CD4-positive, alpha-beta T cell treated with Interleukin-6 for 4 hours (primary cell): ENCODE measurements at places on chromosomes 4 and X.
A peak's percentile ranks its signal among the peaks of the same experiment; 100 is the strongest.

GRCh38 chr4:8329560-8329858, 60.0 kb downstream of the HTRA3 start:
- DNase-seq: no peak

GRCh38 chr4:190121759-190122158, 51.8 kb upstream of the DUX4 start:
- no peak for DNase-seq

- DNase-seq: no peak
Observed at GRCh38 chrX:117982694-117983392, 133.8 kb downstream of the KLHL13 start.

DNA sequence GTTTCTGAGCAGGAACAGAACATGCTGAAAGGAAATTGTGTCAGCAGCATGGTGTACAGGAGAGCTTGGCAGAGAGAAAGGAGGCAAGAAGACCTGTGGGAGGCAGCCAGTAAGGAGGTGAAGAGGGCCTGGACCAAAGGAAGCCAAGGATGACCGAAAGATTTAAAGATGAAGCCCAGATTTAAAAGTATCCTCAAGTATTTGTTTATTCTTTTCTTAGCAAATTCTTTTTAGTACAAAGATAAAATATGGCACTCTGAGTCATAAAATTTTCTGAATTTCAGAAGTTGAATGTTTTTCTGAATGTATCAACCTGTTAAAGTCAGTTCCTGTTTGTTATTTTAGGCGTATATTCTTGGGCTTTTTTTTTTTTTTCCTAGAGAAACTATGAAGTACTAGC, 3.5 kb downstream of the PKD2 start:
- DNase-seq: no peak

- peak; percentile 57 for DNase-seq
Observed at GRCh38 chrX:65723706-65724105, 56.3 kb downstream of the MSN start.

- DNase-seq: no peak
Observed at GRCh38 chr4:42483426-42484379, 86.4 kb downstream of the SHISA3 start.

- no peak for DNase-seq
Observed at GRCh38 chr4:84855774-84856173, 110.7 kb downstream of the WDFY3 start.

DNA sequence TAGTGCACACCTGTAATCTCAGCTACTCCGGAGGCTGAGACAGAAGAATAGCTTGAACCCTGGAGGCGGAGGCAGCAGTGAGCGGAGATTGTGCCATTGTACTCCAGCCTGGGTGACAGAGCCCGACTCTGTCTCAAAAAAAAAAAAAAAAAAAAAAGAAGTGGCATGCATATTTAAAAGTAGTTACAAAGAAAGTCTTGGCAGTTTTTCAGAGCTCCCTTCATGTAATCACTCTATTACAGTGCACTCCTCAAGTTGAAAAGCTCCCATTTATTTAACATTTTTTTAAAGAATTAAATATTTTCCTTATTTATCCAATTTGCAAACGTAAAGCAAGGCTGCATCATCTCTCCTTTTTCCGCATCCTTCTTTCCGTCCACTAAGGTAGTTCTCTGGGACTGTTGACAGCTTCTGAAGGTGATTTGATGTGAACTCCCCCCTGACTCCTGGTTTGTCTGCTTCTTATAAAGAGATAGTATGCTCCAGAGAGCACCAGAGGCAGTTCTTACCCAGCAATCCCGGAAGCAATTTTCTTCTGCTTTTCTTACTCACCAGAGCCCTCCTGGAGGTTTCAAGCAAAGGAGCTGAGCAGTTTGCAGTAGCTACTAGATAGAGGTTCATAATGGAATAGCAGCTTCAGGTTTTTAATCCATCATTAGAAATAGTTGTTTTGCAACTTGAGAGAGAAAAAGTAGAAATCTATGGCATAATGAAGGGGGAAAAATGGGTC, 151.0 kb downstream of the PALLD start:
- DNase-seq: no peak

DNA sequence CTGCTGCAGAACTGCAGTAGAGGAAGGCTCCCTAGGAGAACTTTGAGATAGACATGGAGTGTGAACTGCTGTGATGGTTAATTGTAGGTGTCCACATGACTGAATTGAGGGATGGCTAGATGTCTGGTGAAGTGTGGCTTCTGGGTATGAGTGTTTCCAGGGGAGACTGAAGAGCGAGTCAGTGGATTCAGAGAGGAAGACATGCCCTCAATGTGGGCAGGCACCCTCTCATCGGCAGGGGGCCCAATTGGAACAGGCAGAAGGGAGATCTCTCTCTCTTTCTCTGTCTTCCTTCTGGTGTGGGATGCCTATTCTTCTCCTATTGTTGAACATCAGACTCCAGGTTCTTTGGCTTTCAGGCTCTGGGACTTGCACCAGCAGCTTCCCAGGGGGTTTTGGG, 304.7 kb upstream of the GATB start:
- peak; percentile 55 for DNase-seq

DNA sequence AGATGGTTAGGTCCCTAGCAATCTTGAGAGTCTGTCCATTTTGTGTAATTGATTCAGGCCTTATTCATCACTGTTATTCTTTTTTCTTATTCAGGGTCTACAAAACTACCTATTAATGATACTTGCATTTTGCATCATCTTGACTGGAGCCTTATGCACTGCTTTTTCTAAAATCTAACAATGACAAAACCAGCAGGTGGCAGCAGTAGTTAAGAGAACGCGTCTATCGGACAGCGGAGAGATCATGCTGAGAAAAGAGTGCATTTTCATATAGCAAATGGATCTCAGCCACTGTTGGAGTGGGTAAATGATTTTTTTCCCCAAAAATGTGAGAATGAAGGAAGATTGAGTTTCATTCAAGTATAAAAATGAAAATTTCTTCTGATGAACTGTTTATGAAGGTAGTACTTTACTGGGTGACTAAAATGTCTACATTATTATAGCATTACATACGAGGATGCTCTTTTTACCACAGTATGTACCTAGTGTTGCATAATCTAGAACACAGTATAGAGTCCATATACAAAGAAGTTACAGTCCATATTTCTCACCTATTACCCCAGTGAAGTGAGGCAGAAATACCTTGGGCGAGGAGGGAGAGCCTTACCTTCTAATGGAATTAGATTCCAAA, 43.2 kb downstream of the TMEM144 start:
- peak; percentile 31 for DNase-seq

DNA sequence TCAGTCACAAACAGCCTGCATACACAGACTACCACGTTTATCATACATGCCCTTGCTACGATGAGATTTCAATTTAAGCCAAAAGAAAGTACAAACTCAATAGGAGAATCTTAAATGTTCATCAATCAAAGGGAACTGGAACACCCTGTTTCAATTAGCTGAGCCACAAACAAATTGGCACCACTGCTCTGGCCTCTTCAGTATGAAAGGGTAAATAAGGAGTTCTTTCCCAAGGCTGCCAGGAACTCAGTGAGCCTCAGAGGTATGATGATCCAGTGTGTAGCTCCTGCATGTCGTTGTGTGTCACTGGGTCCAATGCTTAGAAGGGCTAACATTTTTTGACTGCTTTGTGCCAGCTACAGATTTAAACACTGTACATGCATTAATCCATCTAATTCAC, 5.4 kb downstream of the RNF150 start:
- DNase-seq: no peak

GRCh38 chr4:6258741-6259140, 10.9 kb upstream of the WFS1 start:
- no peak for DNase-seq

DNA sequence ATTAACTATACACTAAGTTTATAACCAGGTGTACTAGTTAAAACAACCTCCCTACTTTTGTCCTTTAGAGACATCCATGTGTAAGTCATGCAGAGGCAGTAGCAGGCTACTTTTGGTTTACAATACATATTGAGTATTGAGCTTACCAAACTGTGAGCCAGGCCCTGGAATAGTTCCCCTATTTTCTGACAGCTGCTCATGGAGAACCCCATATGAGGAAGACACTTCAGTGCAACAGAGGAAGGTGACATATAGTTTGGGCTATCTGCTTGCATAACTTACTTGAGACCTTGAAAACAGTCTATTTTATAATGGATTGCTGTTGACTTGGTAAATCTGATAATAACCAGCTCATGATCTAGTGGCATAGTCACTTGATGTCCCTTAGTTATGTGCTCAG, 190.5 kb downstream of the SH3BGRL start:
- DNase-seq: no peak

DNA sequence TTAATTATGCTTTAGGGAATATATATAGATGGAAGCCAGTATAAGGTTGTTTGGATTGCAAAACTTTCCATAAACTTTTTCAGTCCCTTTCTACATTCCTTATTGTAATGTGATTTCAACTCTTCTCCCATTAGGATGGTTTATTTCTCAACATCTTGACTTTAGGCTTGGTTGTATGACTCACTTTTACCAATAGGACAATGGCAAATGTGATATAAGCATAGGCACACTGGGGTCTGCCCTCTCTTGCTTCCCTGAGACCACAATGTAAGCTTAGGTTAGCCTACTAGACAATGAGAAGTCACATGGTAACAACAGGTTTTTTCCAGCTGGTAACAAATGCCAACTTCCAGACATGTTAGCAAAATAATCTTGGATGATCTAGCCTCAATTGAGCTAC, 163.3 kb upstream of the RBPJ start:
- DNase-seq: no peak

GRCh38 chr4:44425614-44426208, 22.9 kb downstream of the KCTD8 start:
- DNase-seq: no peak

DNA sequence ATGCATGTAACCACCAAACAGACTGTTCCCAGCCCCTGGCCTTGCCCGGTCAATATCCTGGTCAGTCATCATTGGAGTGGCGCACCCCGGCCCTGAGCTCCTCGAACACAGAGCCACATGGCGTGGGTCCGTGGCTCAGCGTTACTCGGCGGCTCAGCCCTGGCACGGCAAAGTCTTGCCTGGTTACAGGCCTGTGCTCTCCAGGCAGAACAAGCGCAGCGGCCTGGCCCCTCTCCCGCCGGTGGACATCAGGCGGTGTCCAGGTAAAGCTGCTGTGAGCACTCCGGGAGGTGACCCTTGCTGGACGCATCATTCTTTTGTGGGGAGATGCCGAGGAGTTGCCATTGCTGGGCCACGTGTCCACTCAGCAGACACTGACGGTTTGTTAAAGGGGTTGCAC, 6.1 kb upstream of the UVSSA start:
- DNase-seq: no peak

GRCh38 chr4:142396279-142396678, 449.8 kb downstream of the INPP4B start:
- no peak for DNase-seq

DNA sequence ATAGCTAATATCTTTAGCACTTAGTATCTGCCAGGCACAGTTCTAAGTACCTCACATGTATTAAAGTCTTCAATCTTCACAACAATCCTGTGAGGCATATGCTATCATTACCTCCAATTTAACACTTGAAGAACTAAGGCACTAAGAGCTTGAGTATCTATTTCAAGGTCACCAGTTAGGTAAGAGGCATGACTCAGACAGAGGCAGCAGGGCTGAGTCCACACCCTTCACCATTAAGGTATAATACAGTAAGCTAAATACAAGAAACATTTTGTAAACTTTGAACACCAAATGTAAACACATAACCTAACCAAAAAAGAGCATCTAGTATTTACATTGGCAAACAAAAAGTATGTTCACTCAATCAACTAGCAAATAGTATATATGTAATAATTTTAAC, 1410.9 kb downstream of the PCDH18 start:
- DNase-seq: no peak

DNA sequence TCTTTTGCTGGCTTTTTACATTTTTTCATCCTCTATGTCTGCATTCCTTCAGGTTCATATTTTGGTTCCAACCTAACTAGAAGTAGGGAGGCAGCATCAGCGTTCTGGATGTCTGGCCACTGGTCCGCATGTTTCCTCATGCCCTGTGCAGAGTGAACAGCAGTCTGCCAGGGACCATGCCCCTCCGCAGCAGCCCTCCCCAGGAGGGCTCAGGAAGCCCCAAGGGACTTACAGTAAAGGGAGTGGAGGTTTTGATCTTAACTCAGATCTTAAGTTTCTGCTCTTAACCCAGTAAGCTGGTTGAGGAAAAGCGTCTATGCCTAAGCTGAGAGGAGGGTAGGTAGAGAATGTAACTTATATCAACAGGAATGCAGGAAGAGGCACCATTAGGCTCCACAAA, 45.0 kb upstream of the LEF1 start:
- DNase-seq: no peak

- no peak for DNase-seq
Observed at GRCh38 chr4:67928546-67928945, 34.7 kb downstream of the TMPRSS11A start.

GRCh38 chr4:107452717-107453630, 267.1 kb downstream of the PAPSS1 start:
- DNase-seq: no peak

DNA sequence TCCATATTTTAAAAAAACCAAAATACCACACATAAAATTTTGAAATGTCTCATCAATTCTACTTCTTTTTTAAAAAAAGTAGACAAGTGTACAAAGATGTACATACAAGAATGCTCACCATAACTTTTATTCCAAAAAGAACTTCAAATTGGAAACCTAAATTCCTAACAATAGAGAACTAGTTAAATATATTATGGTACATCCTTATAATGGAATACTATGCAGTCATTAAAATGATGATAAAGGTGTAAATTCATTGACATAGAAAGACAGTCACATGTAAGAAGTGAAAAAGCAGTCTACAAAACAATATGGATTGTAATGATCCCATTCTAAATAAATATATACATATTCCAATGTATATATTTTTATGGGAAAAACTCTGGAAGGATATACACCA, 31.0 kb downstream of the RPS6KA3 start:
- no peak for DNase-seq

DNA sequence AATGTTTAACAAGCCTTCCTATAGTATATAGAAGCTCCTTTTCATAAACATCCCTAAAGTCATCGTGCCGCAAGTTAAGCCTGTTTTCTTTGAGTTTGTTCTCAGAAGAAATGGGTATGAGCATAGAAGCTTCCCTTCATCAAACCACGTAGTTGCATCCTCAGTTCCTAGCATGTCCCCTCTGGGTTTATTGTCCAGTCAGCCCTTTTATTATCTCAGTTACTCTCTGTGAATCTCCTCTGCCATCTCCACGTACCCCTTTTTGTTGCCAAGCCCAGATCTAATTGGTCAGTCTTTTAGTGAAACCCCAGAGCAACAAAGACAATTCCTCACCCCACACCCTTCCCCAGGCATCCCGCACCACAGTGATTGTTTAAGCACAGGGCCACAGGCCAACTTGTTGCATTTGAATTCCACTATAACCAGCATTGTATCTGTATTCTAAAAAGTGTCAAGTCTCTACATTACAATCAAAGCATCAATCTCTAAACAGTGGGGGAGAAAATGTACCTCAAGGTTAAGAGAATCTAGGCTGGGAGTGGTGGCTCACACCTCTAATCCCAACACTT, 12.4 kb upstream of the TRIM2 start:
- no peak for DNase-seq
